Stimulated activated CD4-positive, alpha-beta T cell treated with anti-CD3 and anti-CD28 coated beads, Interleukin-1b, Interleukin-23, amount 100 ng/mL, for 48 hours (primary cell): ENCODE measurements at places on chromosomes 7 and 10.

DNA sequence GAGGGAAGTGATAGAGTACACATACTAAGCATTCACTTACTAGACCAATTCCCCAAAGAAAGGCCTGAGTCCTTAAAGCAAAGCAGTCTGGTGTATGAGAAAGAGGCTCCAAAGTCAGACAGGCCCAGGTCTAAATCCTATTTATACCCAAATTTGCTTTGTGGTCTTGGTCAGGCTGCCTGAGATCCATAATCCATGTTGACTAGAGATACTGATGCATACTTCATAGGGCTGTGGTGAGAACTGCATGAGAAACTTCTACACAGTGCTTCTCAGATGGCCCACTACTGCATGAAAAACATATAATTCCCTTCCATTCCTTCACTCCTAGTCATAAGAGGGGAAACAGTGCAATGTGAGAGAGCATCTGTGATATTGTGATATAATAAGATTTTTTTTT, 81.6 kb upstream of the SP4 start:
- DNase-seq, result no peak

DNA sequence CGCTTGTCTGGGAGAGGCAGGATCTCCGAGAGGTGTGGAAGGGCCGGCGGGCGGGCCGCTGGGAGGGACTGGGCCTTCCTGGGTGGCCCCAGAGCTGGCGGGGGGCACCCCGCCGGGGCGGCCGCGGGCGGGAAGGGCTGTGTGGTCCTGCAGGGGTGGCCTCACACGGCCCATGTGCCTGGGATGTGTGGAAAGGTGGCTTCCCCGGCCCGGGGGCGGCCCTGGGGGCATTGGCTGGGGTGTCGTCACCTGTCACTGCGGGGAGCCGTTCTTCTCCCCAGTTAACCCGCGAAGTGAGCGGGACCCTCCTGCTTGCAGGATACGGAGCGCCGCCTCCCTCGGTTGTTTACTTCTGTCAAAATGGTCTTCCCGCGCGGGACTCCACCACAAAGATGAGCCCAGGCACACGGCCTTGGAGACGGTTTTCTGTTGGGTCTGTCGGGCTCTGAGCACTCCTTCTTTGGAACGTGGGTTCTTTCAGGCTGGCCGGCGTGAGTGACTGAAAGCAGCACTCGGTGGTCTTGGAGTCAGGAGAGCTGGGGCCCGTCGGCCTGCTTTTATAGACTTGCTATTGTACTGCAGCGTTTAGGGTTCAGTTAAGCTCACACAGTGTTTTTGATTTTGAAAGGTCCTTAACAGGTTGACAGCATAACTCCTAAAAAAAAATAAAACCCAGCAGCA, 700 bp downstream of the SMC3 start:
- DNase-seq, result peak; percentile 57

DNA sequence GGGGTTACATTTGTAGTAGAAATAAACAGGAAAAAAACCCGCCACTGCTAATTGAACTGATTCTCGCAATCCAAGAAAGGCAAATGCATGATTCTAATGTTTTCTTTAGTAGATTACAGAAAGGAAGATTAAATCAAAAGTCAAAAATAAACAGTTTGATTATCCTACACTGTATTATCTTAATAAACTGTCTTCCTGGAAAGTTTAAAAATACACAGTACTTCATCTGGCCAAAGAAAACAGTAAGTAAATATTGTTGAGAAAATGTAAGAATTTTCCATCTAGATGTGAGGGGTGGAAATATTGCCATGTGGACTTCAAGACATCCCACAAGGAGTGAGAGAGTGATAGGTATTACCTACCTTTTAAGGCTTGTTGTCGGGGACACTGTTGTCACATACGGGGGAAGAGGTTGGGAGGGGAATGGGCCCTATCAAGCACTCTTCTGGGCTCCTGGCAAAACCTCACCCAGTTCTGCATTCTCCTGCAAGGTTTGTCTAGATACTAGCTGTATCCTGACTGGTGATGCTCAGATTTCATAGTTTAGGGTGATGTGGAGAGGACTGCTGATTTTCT, 17.8 kb downstream of the GRK5 start:
- DNase-seq, result no peak

DNA sequence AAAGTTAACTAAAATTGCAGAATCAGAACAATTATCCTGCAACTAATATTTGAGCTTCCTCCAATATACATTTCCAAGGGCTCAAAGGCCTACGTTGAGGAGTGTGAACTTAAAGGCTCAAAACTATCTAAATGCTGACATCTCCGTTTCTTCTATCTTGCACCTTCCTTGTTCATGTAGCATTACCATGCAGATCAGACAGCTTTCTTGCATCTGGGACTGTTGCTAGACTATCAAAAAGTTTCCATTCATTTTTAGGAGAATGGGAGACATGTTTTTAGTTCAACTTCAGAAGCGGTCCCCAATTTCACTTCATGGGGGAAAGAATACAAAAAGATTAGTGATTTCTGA, 2.9 kb downstream of the ANKRD1 start:
- DNase-seq, result no peak

DNA sequence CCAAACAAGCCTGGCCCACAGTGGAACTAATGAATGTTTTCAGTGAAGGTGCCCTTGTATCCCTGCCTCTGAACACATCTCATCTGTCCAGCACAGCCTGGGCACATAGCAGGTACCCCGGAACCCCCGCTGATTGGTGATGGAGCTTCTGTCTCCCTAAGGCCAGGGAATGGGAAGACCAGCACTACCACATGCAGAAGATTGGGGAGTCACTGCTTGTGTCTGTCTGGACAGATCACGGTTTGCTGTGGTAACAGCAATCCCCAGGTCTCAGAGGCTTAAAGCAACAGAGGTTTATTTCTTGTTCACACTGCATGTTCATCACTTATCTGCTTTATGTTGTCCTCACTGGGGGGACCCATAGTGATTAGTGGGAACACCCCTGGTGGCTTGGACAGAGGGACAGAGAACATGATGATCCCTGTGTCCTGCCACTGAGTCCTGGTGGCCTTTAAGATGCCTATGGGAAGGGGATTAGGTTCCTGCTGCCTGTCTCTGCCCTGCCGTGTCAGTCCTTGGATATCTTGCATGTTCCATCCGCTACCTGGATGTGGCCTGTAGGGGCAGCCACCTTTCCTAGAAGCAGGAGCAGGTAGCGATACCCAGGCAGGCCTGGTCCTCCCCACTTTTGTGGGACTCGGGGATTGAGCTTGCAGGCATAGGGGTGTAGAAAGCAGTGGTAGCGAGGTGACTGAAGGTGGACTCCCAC, 3.6 kb downstream of the TSPAN14 start:
- no peak for DNase-seq

GRCh38 chr7:155744971-155745683, 67.1 kb downstream of the SHH start:
- no peak for DNase-seq

DNA sequence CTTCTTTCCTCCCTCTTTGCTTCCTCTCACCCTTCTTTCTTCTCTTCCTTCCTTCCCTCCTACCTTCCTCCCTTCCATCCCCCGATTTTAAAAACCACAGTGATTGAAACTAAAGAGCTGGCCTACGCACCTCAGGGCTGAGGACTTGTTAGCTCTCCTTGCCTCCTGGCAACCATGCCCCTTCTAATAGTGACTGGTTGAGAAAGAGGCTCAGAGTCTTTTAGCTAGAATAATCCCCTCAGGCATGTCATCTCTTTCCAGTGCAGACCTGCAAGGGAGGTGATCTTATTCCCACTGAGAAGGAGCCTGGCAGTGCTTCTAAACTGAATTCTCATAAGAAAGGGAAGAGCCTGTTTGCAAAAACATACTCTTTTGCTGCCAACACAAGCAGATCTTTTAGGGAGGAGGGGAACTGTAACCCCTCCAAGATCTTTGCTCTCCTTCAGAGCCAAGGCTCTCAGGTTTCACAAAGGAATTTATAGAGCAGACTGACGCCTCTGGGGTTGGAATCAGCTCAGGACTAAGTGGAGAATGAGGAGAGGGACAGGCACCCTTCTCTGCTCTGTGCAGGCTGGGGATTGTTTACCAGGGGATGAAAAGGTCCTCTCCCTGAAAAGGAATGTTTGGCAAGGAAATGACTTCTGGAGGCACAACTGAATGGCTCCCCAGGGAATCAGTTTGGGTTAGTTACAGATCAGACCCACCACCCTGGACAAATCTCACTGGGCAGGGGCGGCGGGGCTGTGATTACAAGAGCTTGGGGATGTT, 9.4 kb upstream of the ANKRD1 start:
- DNase-seq, result no peak

- DNase-seq, result no peak
Observed at GRCh38 chr10:22500656-22501340, 155.5 kb downstream of the SPAG6 start.

DNA sequence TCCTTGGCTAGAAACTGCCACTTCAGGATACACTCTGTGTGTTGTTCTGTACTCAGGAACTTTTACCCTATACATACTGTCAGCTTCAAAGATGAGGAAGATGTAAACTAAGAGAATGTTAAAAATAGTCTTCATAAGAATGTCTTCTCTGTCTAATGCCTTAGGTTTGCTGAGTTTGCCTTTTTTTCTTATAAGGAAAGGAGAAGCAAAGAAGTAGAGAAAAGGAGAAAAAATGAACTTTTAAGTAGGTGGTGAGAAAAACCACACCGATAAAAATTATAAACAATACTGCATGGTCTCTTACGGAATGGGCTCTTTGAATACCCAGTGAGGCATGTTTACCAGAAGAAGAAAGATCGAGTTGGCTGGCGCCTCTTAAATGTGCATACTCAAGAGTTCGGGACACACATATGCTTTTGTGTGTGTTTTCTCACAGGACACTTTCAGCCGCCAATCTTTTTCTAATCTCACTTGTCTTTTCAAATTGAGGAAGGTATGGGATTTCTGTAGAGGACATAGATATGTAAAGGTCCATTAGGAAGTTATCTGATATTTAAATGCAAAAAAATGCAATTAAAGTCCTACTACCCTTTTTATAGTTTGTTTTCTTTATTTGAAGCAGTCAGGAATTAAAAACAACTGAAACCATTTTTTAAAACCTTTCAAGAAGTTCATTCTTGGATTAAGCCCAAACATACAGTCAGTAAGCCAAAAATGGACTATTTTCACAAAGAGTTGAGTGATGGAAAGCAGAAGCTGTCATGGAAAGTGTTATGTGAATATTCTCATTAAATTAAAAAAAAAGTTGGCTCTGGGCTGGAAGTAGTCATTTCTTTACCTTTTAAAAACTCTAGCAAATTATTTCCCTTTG, 100.6 kb upstream of the MDFIC start:
- DNase-seq, result no peak

GRCh38 chr7:19522486-19522885, 186.4 kb downstream of the POLR1F start:
- DNase-seq, result no peak

DNA sequence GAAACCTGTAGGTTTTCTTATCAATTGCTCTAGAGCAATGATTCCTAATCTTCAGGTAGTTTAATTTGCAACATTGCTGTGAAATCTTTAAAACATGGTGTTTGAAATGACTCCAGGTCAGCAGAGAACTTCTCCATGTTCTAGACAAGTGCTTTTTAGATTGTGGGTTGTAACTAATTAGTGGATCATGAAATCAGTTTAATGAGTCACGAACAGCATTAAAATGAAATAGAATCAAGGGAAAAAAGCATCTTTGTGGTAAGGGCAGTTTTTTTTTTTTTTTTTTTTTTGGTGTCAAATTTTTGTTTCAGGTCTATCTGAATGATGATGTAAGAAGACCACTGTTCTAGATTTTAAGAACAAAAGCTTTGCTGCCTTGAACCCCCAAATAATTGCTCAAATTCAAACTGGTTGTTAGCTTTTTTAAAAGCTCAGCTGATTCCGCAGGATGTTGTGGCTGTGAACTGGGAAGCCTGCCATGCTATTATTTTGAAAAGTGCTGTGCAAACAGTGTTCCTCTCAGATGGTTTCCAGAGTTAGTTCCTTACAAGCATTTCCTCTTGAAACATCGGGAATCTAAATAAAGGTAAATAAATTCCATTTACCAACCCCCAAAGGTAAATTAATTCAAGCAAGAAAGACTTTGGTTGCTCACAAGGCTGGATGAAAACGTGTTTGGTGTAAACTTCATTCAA, 13.1 kb upstream of the PDK4 start:
- DNase-seq, result no peak

GRCh38 chr10:109726473-109726872, 196.8 kb downstream of the XPNPEP1 start:
- DNase-seq, result no peak

GRCh38 chr10:79007421-79008319, 61.1 kb upstream of the ZMIZ1 start:
- DNase-seq, result no peak

DNA sequence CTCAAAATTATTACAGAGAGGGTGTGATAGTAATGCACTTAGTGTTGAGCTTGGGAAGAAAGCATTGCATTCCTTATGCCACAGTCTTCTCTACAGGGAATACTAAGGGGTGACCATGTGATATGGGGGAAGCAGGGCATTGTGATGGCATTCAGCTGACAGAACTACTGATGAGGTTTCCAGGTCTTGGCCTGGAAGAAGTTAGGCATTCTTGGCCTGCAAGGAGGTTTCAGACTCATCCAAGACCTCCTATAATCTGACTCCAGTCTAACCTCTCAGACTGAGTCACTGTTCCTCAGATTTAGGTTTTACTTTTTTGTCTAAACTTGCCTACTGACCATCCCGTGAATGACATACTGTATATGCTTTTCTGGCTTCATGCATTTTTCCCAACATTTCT, 7.9 kb downstream of the STMP1 start:
- no peak for DNase-seq

DNA sequence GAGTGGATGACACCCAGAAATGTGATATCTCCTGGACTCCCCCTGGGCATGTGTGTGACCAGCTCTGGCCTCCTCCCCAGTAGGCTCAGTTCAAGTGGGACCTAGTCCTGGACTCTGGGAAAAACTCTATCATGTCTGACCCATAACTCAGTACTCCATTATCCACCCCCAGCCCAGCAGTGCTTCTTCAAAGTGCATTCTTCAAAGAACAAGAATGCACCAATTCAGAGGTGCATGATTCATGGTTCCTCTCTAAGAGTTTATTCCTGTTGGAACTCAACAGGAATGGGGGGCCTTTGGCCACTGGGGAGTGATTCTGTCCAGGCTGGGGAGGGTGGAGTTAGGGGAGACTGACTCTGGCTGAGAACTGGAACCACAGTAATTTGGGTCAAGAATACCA, 173.6 kb upstream of the CXCL12 start:
- no peak for DNase-seq

- no peak for DNase-seq
Observed at GRCh38 chr10:131685576-131685975, 215.2 kb upstream of the PPP2R2D start.

GRCh38 chr7:46155367-46155766, 234.3 kb upstream of the IGFBP3 start:
- DNase-seq, result no peak

DNA sequence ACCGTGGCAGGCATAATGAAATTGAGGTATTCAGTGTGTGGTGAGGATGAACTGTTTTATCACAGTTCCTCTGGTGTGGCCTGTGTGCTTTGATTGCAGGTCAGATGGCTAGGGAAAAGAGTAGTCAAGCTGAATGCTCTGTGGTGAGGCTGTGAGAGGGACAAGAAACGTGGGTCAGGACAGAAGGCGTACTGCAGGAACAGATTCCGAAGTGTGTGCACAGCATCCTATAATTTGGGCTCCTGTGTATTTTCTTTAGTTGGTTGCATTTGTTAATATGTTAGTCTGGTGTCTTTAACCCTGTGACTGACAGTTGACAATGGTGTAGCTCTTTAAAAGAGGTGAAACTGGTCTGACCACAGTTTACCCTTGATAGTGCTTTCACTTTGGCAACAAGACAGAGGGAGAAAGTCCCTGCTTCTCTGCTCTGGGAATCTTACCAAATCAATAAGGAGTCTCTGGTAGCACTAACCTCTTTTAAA, 76.5 kb downstream of the AUTS2 start:
- no peak for DNase-seq
